Stimulated activated CD4-positive, alpha-beta T cell treated with anti-CD3 and anti-CD28 coated beads, Interleukin-1b, Interleukin-23, amount 100 ng/mL, for 4 hours (primary cell): ENCODE measurements at places on chromosomes 12 and 14.

GRCh38 chr12:79301181-79301580, 389.6 kb downstream of the PAWR start:
- no peak for DNase-seq

- no peak for DNase-seq
These were observed 25.9 kb upstream of the STAB2 start for GRCh38 chr12:103561174-103561573.

- no peak for DNase-seq
These were observed 114.8 kb upstream of the GSC start for GRCh38 chr14:94884616-94885230.

DNA sequence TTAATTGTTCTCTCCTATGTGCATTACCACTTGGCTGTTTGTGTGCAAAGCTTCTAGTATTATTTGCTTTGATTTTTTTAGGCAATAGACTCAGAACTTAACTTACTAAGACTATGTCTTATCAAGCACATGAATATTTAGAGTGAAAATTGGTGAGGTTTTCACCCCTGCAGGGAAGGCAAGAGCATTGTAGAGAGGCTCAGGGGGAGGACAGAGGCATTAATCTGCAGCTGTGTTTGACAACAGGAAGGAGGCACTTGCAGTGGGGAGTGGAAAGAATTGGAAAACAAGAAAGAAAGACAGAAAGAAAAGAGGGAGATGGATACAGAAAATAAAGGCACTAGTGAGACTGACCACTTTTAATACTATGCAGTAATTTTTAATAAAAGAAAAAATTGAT, 431.6 kb downstream of the PDZRN4 start:
- DNase-seq: no peak

GRCh38 chr12:127819056-127819455, 447.9 kb upstream of the TMEM132C start:
- DNase-seq: no peak

DNA sequence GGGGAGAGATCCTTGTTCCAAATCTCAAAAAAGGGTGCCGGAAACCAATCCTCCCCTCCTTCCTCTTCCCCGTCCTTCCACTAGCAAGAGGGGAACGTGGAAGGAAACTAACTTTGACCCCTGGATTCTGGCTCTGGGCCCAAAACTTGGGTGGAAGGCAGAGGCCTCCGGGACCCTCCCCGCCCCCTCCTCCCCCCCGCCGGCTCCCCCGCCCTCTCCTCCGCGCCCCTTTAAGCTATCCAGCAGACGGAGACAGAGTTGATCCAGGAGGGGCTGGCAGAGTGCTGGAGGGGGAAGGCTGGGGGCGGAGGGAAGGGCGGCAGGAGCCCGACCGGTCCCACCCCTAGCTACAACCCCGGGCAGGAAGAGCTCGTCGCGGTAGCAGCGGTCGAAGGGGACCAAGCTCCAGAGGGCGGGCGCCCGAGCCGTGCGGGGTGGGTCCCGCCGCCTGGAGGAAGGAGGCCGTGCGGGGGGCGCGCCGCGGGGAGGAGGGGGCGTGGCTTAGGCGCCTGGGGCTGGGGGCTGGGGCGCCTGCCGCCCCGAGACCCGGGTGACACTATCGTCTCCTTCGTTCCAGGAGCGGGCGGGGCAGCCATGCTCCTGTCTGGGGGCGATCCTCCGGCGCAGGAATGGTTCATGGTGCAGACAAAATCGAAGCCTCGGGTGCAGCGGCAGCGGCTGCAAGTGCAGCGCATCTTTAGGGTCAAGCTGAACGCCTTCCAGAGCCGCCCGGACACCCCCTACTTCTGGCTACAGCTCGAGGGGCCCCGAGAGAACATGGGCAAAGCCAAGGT, at the start of gene NYNRIN:
Gene NYNRIN (plus strand): TSS at position 351 of the 794 bp plus-strand sequence. CDS start 244 bp downstream, at position 595.
- DNase-seq: no peak

- DNase-seq: no peak
These were observed 80.4 kb upstream of the SINHCAF start for GRCh38 chr12:31406345-31406744.

- no peak for DNase-seq
These were observed 40.9 kb upstream of the NOS1 start for GRCh38 chr12:117402363-117402762.

DNA sequence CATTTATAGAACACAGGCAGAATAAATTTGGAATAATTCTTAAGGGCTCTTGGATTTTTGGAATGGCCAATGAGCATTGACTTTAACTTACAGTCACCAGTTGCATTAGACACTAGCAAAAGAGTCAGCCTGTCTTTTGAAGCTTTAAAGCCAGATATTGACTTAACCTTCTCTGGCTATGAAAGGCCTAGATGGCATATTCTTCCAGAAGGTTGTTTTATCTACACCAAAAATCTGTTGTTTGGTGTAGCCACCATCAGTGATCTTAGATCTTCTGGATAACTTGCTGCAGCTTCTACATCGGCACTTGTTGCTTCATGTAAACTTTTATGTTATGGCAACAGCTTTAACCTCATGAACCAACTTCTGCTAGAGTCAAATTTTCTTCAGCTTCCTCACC, 10.4 kb downstream of the PCNX1 start:
- no peak for DNase-seq

GRCh38 chr12:110670161-110670701, 18.7 kb downstream of the HVCN1 start:
- DNase-seq: no peak

DNA sequence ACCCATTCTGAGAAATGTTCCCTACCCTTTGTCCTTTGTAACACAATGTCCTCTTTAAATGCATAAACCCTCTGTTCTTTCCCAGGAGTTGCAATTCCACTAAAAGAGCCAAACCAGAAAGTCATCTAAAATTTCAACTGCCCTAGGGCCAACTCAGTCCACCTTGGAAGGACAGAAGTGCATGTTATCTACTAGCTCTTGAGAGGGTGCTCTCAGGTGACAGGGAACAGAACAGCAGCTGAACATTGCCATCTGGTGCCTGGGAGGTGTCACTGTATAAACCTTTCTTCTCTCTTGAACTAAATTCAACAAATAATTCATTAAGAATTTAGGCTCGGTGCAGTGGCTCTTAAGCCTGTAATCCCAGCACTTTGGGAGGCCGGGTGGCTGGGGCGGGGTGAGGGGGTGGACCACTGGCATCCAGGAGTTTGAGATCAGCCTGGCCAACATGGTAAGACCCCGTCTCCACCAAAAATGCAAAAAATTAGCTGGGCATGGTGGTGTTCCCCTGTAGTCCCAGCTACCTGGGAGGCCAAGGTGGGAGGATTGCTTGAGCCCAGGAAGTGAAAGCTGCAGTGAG, 10.3 kb upstream of the FERMT2 start:
- DNase-seq: peak; percentile 18

DNA sequence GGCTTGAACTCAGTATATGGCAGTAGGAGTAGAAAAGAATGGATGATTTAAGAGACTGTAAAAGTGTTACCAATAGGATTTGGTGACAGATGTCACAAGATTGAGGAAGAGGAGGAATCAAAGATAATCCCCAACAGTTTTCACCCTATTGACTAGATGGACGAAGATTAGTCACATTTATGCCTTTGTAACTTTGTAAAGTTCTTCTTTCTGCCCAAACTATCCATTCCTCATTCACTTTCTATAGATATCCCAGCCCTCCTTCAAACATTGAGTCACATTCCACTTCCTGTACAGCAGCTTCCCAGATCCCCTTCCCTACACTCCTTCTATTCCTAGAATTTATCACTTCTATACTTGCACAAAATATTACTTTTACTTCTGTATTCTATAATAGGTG, 207.9 kb downstream of the BTG1 start:
- no peak for DNase-seq

DNA sequence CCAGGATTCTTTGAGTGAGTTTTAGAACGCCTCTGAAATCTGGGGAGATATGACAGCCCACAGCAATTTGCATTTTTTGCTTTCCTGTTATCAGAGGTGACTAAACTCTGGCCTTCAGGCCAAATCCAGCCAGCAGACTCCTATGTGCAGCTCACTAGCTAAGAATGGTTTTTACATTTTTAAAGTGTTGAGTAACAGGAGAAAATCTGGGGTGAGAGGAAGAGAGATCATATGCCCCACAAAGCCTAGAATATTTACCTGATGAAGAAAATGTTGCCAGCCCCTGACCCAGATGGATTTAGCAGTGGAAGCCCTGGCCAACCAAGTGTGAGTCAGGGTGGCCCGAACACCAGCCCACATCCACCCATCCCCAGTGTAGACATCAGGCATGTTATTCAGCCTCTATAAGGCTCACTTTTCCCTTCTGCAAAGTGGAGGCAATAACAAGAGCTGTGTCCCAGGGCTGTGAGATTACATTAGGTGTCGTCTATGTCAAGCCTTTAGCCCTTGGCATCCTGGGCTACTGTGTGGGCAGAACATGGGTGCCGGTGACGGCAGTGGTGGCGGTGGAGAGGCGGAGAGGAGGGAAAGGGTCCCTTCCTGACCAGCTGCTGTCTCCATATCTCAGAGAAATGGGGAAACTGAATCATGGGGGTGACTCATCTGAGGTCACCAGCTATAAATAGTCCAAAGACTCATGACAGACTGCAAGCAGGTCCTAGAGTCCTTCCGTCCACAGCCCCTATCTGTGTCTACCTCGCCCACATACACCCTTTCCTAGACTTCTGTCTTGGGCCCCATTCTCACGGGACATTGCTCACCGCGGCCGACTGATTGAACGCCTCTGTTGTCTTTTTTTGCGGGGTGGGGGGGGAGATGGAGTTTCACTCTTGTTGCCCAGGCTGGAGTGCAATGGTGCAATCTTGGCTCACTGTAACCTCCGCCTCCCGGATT, 32.6 kb upstream of the CD9 start:
- DNase-seq: peak; percentile 46
